ENCODE measurements at places on chromosomes 12 and 14.
A peak's percentile ranks its signal among the peaks of the same experiment; 100 is the strongest.

DNA sequence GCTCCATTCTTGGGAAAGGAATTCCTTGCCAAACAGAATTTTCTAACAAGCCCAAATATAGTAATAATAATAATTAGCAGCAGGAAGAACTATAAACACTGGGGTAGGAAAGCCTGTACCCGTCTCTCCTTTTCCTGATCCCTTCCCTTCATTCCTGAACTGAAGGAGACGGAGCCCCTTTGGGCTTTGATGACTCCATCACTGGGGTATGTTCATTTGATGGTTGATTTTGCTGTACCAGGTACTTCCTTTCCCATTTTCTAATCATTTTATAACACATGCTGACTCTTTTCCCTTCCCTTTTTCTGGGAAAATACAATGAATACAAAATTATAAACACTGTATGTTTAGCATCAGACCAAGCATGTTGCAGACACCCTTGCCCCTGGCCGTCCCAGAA, 3.6 kb upstream of the RCOR1 start:
- no peak for DNase-seq

- peak; percentile 68 for DNase-seq
Measured at GRCh38 chr12:57151741-57152630, 4.6 kb upstream of the LRP1-AS start.

GRCh38 chr14:59274991-59275391, 86.5 kb downstream of the DAAM1 start:
- peak; percentile 65 for DNase-seq

DNA sequence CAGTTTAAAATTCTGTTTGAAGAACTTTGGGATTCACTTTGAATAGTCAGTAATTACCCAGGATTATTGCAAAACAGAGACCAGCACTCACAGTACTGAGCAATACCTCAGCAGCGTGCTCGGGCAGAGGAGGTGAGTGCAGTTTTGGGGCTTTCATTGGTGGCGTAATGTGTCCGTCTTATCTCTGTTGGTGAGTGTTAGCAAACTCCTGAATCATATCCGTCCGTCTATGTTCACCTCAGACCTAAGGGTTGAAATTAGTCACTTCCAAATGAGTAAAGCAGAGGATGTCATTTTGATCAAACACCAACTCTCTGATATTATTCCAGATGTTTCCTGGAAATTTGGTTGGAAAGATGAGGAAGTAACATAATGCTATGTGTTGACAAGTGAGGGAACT, 82.8 kb downstream of the BORCS5 start:
- DNase-seq = peak; percentile 76

GRCh38 chr12:25005376-25005775, 56.5 kb upstream of the BCAT1 start:
- DNase-seq = no peak
